ENCODE measurements at places on chromosomes 2 and 18.

DNA sequence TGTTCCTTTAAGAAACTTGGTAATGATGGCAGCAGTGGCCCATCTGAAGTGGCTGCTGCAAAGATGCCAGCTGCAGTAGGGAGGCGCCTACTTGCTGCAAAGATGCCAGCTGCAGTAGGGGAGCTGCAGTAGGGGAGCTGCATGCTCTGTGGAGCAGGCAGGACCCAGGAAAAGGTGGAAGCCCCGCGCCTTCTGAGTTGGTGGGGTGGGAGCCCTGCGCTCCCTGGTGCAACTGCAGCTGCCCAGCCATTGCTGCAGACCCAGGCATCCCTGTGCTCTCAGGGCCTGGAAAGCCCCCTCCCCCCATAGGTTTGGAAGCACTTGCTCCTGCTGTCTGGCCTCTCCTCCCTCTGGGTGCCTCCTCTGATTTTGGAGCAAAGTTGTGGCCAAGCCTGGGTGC is 155.3 kb downstream of the DPP4 start:
- DNase-seq = no peak

DNA sequence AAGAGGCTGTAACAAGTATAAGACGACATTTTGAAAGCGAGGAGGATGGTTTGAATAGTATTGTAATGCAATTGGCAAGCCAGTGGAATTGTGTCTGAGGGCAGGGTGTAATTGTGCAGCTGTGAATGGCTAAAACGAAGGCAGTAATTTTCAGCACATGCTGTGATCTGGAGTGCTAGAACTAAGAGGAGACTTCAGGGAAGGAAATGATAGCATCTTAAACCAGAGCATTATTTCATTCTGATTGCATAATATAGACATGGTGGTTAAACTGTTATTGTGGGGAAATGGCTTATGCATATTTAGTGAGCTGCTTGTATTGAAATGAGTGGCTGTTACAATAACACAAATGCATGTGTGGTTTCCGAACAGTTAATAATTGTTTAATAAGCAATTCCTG is 36.3 kb downstream of the THSD7B start:
- no peak for DNase-seq

- DNase-seq = no peak
Measured at GRCh38 chr18:57015451-57015850, 131.4 kb upstream of the BOD1L2 start.

- DNase-seq = no peak
Measured at GRCh38 chr2:231177156-231178025, 21.0 kb upstream of the ARMC9 start.

- no peak for DNase-seq
Measured at GRCh38 chr2:237315170-237315828, 98.7 kb downstream of the COL6A3 start.

DNA sequence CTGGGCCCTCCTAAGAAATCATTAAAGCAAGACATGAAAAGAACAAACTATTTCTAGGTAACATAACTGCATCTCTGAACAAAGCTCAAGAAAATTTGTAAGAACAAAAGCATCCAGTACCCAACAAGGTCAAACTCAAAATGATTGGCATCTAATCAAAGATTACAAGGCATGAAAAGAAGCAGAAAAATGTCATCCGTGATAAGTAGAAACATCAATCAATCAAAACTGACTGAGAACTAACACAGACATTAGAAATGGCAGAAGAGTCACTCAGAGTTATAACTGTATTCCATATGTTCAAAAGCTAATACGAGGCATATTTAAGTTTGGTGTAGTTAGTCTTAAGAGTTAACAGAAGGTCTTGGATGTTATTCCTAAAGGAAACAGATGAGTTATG is 80.9 kb downstream of the VWA3B start:
- DNase-seq = no peak

GRCh38 chr2:239179851-239180371 is 220.9 kb downstream of the HDAC4 start:
- no peak for DNase-seq

DNA sequence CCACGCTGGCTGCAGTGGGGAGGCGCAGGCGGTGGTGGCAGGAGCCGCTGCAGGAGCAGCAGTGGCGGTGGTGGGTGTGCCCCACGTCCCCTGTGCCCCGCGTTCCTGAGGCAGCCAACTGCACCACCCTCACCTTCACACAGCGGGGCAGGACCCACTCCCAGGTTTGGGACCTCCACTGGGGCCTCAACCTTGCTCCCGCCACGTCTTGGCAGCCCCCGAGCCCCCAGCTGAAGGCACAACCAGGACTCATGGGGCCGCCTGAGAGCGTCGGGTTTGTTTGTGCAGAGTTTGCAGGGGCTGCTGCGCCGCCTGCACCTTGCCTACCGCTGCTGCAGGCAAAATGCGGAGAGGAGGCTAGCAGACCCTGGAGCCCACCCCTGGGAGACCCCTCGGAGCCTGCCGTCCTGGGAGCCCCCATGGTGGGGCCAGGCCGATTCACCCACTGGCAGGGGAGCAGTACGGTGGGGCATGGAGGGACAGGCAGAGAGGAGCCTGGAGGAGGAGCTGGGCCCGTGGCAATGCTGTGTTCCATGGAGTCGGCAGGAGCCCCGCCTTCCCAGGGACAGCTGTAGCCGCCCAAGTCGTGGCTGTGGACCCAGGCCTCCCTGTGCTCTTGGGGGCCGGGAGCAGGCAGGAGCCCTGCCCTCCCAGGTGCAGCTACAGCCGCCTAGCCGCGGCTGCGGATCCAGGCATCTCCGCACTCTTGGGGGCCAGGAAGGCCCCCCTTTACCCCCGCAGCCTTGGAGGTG is 14.7 kb upstream of the EML6 start:
- no peak for DNase-seq

DNA sequence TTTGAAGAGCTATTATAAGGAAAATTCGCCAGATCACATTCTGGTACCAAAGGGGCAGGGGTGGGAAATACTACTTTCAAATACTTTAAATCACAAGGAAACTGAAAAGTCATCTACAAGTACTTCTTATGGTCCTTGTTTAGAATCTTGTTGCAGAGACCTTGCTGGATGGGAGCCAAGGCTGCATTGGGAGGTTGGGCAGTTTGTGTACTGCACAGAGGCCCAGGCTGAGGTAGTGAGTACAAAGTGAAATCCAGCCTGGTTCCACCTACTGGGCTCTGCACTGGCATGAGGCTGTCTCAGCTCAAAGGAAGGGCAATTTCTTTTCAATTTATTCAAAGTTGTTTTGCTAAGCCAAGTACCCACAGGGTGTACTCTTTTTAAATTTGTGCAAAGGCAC is 140.3 kb upstream of the DLX2 start:
- DNase-seq = no peak

DNA sequence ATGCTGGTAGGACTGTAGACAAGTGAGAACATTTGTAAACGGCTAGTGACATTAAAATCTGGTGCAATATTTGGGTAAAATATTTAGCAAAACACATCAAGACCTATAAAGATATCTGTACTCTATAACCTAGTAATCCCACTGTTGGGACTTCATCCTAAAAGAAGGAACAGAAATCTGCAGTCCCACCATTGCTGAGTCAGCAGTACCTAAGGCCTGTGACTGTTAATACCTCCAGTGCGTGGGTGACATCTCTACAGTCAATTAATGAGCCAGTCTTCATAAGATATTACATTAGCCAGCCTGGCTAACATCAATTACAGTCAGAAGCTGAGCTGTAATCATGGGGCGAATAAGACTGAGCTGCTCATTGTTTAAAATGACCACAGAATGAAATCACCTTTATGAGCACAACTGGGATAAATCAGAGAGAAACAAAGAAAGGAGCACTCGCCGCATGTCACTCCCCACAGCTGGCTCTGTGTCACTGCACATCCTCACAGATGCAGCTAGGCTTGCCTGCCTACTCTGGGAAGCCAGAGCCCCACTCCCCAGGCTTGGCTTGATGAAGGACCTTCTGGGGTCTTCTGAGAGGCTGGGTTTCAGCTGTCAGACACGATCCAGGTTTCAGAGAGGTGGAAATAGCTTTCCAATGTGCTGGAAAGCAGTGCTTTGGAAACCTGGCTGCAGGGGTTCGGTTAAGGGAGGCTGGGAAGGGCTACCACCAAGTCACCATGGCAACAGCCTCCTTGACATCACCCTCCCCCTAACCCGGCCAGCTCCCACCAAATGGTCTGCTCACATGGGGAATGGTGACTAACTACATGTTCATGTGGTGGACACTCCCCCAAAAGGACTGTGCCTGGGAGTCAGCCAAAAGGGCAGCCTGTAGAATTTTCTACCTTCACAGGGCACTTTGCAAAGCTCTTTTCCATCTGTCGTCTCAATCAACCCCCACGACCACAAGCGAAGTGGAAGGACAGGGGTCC is 145.0 kb downstream of the ZBTB7C start:
- DNase-seq = no peak

DNA sequence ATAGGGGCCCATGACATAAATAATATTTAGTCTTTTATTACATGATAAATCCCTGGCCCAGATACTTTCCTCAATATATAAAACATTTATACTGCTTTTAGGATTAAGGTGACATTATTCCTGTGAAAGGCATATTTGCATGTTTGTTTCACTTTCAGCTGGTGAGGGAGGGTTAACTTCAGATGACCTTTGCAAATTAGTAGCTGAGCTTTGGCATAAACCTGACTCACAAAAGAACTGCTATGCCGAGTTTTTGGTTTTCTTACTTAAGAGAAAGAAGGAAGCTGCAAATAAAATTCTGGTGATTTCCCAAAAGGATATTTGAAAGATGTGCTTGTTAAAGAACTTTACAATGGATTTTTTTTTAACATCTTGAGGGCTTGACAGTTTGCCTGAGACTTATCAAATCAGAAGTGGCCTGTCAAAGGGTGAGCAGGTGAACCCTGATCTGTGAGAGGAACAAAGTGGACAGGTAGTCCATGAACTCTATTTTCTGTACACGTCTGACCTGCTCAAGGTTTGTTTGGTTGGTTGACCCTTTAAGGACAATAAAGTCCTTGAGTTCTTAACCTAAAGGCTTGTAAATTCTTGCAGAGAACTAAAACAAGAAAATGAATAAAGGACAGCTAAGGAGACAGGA is 93.5 kb downstream of the FAM124B start:
- no peak for DNase-seq

- no peak for DNase-seq
Measured at GRCh38 chr18:57969824-57970223, 74.2 kb upstream of the NEDD4L start.

- DNase-seq = no peak
Measured at GRCh38 chr2:152468899-152469692, 134.1 kb downstream of the FMNL2 start.

DNA sequence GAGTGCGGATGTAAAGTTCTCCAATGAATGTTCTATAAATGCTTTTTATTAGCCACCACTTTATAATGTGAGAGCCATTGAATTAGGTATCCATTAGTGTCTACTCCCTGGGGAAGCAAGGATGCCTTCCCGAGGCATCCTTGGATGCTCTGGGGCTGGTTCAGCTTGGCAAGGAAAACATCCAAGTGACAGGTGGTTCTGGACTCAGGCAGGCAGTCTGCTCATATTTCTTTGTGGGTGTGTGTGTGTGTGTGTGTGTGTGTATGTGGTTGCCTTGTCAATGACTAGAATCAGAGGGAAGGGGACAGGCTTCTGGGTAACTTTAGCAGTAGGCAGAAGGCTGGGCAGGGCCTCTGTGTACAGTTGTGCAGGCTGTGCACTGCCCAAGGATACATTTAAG is 149.2 kb downstream of the TSN start:
- DNase-seq = no peak

DNA sequence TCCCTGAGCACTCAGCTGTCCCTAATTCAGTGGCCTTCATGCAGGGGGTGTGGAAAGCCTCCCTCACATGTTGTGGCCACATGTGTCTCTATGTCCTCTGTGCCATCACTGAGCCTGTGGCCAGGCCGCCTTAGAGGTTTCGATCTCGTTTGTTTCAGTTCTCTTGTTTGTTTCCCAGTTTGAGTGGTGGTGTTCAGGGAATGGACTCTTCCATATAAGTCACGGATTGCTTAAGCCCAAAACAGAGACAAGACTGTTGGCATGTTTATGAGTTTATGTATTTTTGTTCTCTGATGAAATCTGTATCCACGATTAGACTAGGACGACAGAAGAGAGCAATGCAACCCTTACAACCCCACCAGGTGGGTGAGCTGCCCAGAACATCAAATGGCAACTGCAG is 134.5 kb downstream of the CCBE1 start:
- DNase-seq = no peak

- no peak for DNase-seq
Measured at GRCh38 chr2:233369897-233370685, 15.8 kb downstream of the DGKD start.

GRCh38 chr18:80170395-80171053 is 61.5 kb downstream of the ADNP2 start:
- DNase-seq = no peak

DNA sequence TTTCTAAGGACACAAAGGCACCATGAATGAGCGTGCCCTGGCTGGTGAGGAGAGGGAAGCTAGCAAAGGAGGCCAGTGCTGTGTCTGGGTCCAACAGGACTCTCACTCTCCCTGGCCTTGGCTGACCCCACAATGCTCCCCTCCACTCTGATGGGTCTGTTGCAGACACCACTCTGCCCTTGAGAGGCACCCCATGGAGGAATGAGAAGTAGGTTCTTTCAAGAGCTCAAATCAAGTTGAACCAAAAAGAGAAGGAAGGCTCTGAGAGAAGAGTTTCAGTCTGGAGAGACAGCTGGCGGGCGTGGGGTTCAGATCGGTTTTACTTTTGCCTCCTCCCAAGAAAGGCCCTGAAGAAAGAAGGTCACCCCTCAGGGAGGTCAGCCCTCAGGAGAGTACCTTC is 18.4 kb downstream of the TMEM247 start:
- no peak for DNase-seq

- no peak for DNase-seq
Measured at GRCh38 chr2:155145758-155146229, 447.3 kb downstream of the KCNJ3 start.

DNA sequence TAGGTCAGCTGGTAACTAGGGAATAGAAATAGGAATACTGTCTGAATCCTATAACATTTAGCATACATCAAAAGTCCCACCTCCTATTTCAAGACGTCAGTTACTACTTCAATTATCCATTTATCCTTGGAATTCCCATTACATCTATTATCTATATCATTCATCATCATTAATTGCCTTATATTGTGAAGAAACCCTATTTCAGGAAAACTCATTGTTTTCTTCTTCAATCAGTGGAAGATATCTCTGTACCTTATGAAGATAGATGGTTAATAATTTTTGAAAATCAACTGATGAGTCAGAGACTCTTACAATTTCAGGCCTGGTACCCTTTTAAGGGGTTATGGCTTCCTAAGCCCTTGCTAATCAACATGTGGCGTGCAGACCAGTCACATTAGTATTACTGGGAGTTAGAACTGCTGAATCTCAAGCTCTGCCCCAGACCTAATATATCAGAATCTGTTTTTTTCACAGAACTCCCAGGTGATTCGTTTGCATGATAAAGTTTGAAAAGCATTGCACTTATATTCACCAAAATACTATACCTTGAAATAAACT is 69.3 kb upstream of the PGAP1 start:
- no peak for DNase-seq

All from iPS DF 6.9 (cell line).